ENCODE measurements at places on chromosomes 12 and 14. TPM values are rescaled to one million over a fixed set of nuclear protein-coding genes. Genes with fewer than 3 reads are reported as not detected.

The CLEC4A gene
- total RNA-seq: not detected

GRCh38 chr14:52268279-52269061, 972 bp downstream of the PTGDR start:
- DNase-seq: no peak

DNA sequence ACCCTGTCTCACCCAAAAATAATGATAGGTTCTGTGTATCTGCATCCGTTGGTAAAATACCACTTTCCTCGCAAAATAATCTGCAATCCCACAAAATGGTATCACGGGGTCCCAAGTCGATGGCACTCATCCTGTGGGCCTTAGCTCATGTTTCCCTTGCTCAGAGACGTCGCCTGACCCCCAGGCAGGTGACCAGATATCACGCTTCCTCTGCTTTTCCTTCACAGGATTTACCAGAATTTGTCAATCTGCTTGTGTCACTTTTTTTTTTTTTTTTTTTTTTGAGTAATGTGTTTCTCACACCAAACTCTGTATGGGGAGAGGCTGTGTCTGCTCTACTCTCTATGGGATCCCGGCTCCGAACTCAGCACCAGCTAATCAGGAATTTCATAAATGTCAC, 162.7 kb downstream of the PRKCH start:
- no peak for DNase-seq

GRCh38 chr12:85558684-85559083, 277.5 kb downstream of the RASSF9 start:
- no peak for DNase-seq
